ENCODE measurements at places on chromosomes 6 and 20.

- no peak for DNase-seq
Observed at GRCh38 chr6:43900560-43900915, 130.5 kb downstream of the VEGFA start.

DNA sequence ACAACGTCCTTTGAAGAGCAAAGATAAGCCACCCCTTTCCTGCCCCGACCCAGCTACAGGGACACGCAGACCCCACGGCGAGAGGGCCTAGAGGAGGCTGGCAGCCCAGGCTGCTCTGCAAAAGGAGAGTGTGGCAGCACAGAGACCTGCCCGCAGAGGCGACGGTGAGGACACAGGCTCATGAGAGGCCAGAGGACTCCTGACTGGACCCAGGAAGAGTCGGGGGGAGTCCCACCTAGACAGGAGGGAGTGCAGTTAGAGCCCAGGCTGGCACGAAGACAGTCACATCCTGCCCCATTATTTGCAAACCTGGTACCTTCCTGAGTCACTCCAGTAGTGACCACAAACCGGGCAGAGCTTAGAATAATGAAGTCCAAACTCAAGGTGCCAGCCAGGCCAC lies 227.7 kb upstream of the CDH4 start:
- no peak for DNase-seq

GRCh38 chr6:101392586-101393230 lies 800 bp upstream of the GRIK2 start:
- DNase-seq: no peak

GRCh38 chr6:147802459-147802858 lies 294.0 kb downstream of the SAMD5 start:
- DNase-seq: no peak

GRCh38 chr6:85461798-85462170 lies 11.9 kb downstream of the NT5E start:
- no peak for DNase-seq

DNA sequence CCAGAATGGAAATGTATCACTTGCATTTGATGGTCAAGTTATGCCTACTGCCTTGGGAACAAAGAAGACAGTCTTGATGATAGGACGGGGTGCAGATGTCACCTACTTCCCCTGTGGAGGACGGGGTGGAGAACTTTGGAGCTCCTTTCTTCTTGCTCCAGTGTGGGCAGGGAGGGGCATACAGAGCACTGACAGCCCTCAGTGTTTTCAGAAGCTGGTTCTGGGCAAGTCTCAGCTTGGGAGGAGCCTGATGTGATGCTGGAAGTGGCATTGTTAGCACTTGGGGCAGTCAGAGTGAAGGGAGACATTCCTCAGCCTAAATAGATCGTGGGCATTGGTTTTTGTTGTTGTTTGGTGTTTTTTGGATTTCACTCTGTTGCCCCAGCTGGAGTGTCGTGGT lies 59.7 kb downstream of the SYNJ2 start:
- DNase-seq: no peak
